ENCODE measurements at places on chromosomes 3 and 15.
A peak's percentile ranks its signal among the peaks of the same experiment; 100 is the strongest.

GRCh38 chr3:97197830-97198229, 383.4 kb downstream of the EPHA6 start:
- DNase-seq: no peak

- DNase-seq: no peak
Observed at GRCh38 chr3:5473471-5473870, 286.0 kb downstream of the EDEM1 start.

- DNase-seq: no peak
Observed at GRCh38 chr3:146705225-146705624, 100.1 kb upstream of the PLSCR5 start.

- DNase-seq: no peak
Observed at GRCh38 chr3:135023996-135024658, 229.1 kb downstream of the EPHB1 start.

GRCh38 chr15:96348112-96349027, 17.9 kb downstream of the NR2F2 start:
- DNase-seq: no peak

- no peak for DNase-seq
Observed at GRCh38 chr3:15310491-15311370, 21.7 kb downstream of the SH3BP5 start.

DNA sequence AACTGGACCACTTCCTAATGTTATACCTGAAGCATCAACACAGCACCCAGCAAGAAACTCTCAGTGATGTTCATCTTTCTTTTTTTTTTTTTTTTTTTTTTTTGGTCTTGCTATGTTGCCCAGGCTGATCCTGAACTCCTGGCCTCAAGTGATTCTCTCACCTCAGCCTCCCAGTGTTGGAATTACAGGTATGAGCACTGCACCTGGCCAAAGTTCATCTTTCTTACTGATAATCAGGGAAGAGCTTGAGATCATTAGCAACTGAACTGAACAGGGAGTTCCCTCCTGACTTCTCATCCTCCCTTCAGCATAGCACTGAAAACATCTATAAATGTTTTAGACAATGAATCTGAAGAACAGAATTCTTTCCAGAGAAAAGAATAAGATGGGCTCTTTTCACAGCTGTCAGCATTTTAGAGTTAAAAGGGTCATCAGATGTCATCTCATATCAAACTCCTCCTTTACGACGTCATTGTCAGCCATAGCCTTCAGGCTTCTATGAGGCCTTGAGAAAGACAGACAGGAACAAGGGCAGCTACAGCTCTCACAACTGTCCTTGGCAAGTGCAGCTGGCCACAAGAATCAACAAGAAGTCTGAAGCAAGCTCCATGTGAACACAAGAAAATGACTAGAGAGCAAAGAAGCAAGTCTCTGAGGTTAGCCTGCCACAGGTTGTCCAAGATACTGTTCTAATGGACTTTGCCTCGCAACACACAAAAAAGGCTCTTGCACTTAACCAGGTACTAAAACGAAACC, 33.8 kb downstream of the SCAP start:
- DNase-seq: no peak

DNA sequence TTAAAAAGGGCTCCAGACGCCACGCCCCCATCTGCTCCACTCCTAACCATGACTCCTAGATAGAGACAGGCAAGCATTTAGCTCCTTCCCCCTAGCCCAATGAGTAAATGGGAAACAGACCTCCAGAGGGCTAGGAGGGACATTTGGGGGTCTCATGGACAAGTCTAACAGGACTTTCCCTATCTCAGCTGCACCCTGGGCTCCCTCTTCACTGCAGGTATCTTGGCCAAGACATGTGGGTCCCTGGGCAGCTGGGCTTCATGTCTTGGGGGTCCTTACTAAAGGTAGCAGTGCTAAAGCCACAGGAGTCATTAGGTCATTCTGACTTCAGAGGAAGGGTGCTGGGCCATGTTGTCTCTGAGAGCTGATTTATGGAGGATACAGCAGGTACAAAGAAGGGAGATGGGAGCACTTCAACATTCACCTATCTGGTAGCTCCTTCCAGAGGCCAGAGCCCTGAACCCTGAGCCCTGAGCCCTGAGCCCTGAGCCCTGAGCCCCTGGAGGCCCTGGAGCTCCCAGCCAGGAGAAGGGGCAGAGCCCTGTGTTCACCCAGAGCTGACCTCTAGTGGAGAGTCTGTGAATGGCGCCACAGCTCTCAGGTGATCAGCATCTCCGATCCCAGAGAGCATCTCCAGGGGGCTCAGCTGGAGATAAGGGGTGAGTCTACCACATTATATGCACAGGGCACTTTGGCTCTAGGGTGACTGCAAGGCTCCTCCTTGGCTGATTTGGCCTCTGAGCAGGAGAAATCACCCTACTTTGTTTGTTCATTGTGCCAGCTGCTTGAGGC, 40.1 kb upstream of the EPHB1 start:
- DNase-seq: no peak

DNA sequence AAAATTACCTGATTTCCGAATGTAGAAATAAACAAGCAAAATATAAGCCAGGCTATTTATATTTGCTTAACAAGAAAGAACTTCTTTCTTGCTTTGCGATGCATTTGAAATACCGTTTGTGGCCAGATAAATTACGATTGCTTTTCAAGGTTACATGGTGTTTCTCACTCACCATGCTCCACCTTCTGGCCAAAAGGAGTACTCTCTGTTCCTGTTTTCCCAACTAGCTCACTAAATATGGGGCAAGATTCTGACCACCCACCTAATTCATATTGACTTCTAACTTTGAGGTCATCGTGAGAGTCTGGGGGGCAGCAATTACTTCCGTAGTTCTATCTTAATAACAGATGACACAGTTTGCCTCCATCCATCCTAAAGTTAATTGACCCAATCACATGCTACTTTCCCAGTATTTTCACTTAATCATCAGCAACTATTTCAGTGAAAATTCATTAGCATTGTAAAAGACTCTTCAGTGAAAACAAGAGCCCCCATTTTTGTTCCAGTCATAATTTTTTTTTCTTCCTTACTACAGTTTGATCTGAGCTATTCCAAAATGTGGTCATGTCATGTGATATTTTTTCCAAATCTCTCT, 25.9 kb downstream of the ACP3 start:
- DNase-seq: no peak

- DNase-seq: no peak
Observed at GRCh38 chr15:89077750-89078149, 10.5 kb upstream of the ABHD2 start.

GRCh38 chr15:36365963-36366362, 213.5 kb upstream of the CDIN1 start:
- DNase-seq: no peak

DNA sequence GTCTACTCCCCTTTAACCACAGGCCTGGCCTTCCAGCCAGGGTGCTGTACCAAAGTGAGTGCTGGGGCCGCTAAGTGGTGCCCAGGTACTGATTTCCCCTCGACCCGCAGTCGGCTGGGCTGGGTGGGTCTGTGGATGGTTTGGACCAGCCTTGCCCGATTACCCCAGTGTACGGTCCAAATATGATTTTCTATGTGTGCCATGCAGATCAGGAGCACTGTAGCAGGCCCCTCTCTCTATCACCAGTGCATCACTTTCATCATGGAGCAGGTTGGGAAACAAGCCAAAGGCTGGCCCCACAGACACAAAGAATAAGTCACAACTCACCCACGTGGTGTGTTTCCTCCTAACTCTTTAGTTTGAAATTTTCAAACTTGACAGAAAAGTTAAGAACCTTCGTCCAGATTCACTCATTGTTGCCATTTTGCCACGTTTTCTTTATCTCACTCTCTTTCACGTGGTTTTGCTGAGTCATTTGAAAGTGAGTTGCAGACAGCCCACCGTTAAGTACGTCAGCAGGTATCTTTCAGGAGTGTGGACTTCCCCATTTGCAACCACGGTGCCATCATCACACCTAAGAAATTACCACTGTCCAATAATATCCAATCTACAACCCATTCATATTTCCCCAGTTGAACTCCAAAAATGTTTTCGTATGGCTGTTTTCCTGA, 37.0 kb downstream of the ZNF710 start:
- DNase-seq: no peak

DNA sequence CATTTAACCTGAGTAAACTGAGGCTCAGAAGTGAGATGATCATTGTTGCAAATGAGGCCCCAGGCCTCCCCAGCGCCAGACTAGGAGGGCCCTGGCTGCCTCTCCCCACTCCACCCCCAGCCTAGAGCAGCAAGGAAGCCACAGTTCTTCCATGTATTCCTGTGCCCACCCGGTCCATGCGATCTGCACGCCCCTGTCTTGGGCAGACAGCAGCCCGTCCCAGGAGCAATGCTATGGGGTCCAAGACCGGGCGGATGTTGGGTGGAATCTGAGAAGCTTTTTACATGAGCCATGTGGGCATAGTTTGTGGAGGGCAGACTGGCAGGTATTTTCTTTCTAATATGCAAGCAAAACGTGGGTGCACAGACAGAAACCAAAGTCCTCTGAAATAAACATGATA, 15.1 kb downstream of the SH2D7 start:
- no peak for DNase-seq

GRCh38 chr3:178001670-178002101, 534.5 kb upstream of the KCNMB2 start:
- no peak for DNase-seq

DNA sequence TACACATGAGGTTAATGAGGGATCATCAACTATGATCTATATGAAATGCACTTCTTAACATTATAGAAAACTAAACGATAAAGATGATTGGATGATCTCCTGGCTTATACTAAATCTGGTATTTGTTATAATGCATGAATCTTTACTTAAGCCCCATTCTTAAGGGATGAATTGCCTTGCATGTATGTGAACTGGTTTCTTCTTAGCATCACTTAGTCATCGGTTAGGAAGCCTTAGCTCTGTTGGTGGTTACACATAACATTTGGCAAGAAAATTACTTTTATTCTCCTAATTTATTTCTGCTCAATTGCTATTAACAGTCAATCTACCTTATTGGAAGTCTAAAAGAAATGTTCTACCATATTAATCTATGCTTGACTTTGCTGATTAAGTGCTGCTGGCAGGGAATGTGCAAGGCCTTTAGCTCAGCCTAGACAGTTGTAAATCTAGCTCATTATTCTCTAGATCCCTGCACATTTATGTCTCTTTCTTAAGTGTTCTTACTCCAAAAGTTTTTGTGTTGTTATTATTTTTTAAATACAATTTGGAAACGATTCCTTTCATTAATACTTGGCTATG, 356.0 kb downstream of the ZPLD1 start:
- no peak for DNase-seq

GRCh38 chr15:98794211-98794610, 145.9 kb downstream of the IGF1R start:
- DNase-seq: no peak

DNA sequence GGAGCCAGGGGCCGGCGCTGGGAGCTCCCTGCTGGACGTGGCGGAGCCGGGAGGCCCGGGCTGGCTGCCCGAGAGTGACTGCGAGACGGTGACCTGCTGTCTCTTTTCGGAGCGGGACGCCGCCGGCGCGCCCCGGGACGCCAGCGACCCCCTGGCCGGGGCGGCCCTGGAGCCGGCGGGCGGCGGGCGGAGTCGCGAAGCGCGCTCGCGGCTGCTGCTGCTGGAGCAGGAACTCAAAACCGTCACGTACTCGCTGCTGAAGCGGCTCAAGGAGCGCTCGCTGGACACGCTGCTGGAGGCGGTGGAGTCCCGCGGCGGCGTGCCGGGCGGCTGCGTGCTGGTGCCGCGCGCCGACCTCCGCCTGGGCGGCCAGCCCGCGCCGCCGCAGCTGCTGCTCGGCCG, 1.5 kb downstream of the SMAD6 start:
- no peak for DNase-seq

- no peak for DNase-seq
Observed at GRCh38 chr15:63107895-63108546, 13.6 kb upstream of the LACTB start.

GRCh38 chr3:115982629-115983028, 359.3 kb downstream of the GAP43 start:
- DNase-seq: no peak

GRCh38 chr3:173351886-173352285, 45.7 kb upstream of the NLGN1 start:
- DNase-seq: no peak

DNA sequence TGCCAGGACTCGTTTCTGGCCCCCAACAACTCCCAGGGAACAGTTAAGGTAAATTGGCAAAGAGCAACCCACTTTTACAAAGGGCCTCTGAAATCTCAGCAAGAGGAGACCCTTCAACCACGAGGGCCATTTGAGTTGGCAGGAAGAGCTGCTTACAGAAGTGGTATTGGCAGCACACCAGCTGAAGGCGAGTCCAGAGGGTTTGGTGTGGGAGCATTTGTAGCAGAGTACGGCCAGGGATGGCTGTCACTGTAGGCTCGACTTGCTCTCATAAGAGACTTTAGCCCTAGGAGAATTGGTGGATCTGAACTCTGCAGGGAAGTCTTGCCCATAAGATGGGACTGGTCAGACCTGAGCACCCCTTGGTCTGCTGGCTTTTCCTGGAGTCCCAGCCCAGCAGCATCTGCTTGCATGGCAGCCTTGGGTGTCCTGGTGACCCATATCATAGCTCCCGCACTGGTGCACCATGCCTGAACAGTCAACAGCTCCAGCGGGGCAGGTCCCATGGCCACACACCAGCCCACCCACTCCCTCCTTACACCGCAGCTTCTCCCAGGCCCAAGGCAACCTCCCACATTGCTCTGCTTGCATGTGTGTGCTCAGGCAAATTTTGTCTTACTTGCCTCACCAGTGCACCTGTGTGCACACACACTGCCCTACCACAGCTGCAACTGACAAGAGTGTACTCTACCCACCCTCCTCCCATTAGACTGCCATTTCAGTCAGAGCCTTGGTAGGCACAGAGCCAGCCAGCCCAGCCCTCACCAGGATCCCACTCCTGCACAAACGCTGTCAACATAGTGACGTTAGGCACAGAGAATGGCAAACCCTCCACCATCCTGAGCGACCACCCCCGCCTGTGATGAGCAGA, 861.6 kb upstream of the DPPA4 start:
- DNase-seq: no peak

- no peak for DNase-seq
Observed at GRCh38 chr15:84987949-84988624, 6.4 kb downstream of the PDE8A start.

GRCh38 chr3:147688868-147689267, 279.7 kb downstream of the ZIC1 start:
- no peak for DNase-seq

- DNase-seq: no peak
Observed at GRCh38 chr3:101171681-101172191, 148.6 kb downstream of the IMPG2 start.

GRCh38 chr15:59678620-59679019, 10.5 kb downstream of the BNIP2 start:
- no peak for DNase-seq

GRCh38 chr3:108221911-108222852, at the start of gene IFT57:
TSS of gene IFT57 (minus strand) at chr3:108222424. CDS start at chr3:108222322, 102 bp downstream.
- peak; percentile 98 for DNase-seq

GRCh38 chr3:49794926-49795905, 4.5 kb downstream of the CDHR4 start:
- DNase-seq: no peak

DNA sequence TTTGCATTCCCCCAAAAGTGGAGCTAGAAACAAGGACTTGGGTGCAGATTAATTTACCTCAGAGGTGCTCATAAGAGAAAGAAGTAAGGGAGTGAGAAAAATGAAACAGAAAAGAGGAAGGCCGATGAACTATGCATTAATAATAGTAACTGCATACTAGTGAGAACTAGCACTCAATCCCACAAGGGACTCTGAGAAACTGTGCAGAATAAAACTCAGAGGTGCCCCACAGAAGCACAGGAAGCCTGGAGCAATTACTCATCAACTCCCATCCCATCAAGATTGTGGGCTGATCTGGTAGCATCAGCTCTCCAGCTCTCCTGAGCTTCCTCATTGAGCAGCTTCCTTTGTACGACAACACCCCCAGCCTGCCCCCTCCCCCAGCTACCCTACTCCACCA, 50.8 kb downstream of the CLDN18 start:
- DNase-seq: no peak

GRCh38 chr3:197354568-197355001, 56.2 kb upstream of the DLG1 start:
- DNase-seq: no peak

All from mesenteric fat pad (tissue), 1 donor.